Central memory CD8-positive, alpha-beta T cell (primary cell): ENCODE measurements at places on chromosomes 1 and 21.

DNA sequence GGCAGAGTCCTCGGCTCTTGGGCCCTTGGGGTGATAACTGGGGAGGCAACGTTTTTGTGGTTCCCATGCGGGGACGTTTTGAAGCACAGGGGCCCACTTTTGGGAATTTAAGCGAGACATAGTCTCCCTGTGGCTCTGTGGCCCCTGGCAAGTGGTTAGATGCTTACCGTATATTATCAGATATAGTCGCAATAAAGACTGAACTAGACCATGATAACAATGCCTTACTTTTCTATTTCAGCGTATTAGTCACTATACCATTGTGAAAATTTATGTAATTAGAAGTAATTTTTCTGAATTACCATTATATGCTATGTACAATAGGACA, 538 bp upstream of the RCAN1 start:
- DNase-seq: no peak

DNA sequence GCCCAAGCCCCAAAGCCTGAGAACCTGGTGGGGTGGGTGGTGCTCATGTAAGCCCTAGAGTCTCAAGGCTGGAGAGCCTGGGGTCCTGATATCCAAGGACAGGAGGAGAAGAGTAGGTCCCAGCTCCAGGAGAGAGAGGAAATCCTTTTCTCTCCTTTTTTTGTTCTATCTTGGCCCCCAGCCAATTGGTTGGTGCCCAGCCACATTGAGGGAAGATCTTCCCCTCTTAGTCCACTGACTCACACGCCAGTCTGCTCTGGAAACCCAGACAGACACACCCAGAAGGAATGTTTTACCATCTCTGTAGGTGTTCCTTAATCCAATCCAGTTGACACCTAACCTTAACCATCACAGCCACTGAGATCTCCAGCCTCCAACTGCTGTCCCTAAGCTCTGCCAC, 16.2 kb upstream of the LIN9 start:
- no peak for DNase-seq

- no peak for DNase-seq
Measured at GRCh38 chr1:29437946-29438345, 201.6 kb downstream of the PTPRU start.

- no peak for DNase-seq
Measured at GRCh38 chr1:35080171-35080854, 1.1 kb downstream of the ZMYM1 start.

DNA sequence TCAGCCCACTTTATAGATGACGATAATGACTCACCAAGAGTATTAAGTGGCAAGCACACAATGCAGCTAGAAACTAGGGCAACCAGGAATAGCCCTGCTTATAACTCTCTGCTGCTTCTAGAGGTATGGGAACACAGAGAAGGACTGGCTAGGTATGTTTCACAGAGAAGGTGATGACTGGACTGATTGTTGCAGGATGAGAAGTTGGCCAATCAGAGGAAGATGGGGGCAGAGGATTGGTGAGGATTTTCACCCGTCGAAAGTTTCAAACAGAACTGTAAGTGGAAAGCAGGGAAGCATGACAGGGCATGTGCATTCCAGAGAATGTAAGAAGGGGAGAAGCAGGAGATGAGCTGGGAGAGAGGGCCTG, 222.4 kb upstream of the JUN start:
- no peak for DNase-seq
